ENCODE measurements at places on chromosomes 3 and 15.

- no peak for DNase-seq
Observed at GRCh38 chr3:105747060-105747541, 121.7 kb downstream of the CBLB start.

- DNase-seq = peak; percentile 5
Observed at GRCh38 chr3:128698211-128699047, 27.6 kb upstream of the RAB7A start.

GRCh38 chr15:86751116-86751515 is 671.4 kb downstream of the AGBL1 start:
- DNase-seq = no peak

GRCh38 chr3:45225465-45226205 is 452 bp downstream of the TMEM158 start:
- peak; percentile 30 for DNase-seq
